ENCODE measurements at places on chromosomes 2 and 18.

DNA sequence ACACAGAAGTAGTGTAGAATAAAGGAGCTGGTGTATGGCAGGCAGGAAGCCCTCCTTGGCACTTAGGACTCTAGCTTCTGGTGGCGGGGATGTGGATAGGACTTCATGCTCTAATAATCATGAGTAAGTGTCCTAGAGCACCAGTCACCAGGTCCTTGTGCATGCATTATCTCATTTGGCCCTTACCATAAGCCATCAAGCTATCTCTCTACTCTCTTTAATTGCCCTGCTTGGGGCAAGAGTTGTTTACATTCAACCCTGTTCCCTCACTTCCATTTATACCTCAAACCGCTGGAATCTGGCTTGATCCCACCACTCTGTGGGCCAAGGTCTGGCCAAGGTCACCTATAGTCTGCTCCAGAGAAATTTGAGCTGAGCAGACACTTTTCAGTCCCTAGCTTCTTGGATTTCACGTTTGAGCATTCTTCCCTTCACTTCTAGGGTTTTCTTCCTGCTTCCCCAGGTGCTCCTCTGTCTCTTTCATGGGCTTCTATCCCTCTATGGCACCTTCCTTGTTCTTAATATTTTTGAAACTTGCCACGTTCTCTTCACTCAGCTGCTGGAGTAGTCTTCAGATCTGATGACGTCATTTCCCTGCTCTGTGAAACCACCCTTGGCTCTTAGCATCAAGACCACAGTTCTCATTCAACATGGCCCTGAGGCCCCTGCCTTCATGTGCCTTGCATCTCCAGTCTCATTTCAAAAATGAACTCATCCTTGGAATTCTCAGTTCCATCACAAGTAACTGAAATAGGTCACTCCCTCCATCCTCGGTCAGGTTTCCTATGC lies 94.9 kb upstream of the GATA6 start:
- no peak overlapping the region for H3K4me3 ChIP-seq
- no peak overlapping the region for H3K27ac ChIP-seq
- H3K27me3 ChIP-seq: no peaks in the 10 kb centered on the region
- H3K4me1 ChIP-seq: no peaks in the 10 kb centered on the region
- ATAC-seq: no peak
- H3K36me3 ChIP-seq: no peaks in the 10 kb centered on the region

- peak; percentile 99 for ATAC-seq
- H3K27me3 ChIP-seq: peaks cover 4% of the 10 kb centered on the region
- no peaks in the 10 kb centered on the region for H3K36me3 ChIP-seq
- H3K4me1 ChIP-seq: no peaks in the 10 kb centered on the region
- no peak overlapping the region for H3K4me3 ChIP-seq
Measured at GRCh38 chr18:44927127-44927849, 246.6 kb downstream of the SETBP1 start.

DNA sequence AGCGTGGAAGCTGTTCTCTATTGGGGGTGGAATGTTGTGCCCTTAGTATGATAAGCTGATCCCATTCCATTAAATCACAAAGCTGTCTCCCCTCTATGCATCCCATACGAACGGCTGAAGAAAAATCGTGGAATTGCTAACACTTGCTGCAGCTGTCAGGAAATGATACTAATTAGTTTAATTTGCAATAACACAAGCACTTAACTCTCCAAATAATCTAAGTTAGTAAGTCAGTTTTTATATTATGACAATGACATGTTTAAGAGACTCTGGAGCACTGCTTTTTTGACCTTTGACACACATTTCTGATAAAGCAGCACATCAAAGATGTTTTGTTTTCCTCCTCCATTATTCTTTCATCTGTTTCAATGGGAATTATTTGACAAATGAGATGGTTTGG lies 123.7 kb upstream of the SATB2 start:
- no peak overlapping the region for H3K27ac ChIP-seq
- no peaks in the 10 kb centered on the region for H3K36me3 ChIP-seq
- no peak for ATAC-seq
- H3K4me1 ChIP-seq: no peaks in the 10 kb centered on the region
- no peak overlapping the region for H3K4me3 ChIP-seq
- peaks cover 8% of the 10 kb centered on the region for H3K27me3 ChIP-seq

- H3K27me3 ChIP-seq: no peaks in the 10 kb centered on the region
- ATAC-seq: no peak
- H3K36me3 ChIP-seq: peaks cover 34% of the 10 kb centered on the region
- H3K4me3 ChIP-seq: peak overlapping the region; percentile 90
- peaks cover 47% of the 10 kb centered on the region for H3K4me1 ChIP-seq
Measured at GRCh38 chr2:112644933-112645309, 818 bp upstream of the SLC20A1 start.

Data from activated T-helper 17 cell treated with anti-CD3 and anti-CD28 coated beads, Interleukin-2, amount 50 U/mL, for 72 hours (primary cell).